Stimulated activated CD8-positive, alpha-beta memory T cell treated with anti-CD3 and anti-CD28 coated beads, Interleukin-4, amount 100 ng/mL, for 4 hours (primary cell): ENCODE measurements at places on chromosomes 1 and 21.

GRCh38 chr1:18635891-18636595 is 5.4 kb downstream of the PAX7 start:
- DNase-seq: no peak

DNA sequence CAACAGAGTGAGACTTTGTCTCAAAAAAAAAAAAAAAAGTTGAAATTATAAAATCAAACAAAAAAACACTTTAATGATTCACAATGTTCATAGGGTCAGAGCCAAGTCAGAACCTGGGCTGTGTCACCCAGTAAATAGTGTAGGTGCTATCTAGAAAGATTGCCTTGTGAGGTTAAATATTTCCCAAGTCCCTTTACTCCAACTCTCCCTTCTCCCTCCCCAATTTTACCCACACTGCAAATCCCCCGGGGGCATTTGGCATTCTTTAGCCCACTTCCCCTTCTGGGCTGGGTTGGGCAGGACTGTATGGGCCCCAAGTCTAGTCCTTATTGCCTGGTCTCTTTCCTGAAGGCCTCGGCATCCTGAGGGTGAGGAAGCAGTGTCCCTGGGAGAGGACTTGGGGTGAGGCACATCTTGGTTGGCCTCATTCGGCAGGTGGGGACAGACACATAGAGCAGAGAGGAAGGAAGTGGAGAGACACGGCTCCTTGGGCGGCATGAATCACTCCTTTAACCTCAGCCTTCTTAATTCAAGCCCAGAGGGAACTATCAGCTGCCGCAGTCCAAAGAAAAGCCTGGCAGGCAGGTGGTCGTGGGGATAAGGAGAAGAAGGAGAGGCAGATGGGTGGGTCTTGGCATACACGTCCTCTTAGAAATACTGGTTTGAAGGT is 8.2 kb downstream of the ADORA1 start:
- no peak for DNase-seq

DNA sequence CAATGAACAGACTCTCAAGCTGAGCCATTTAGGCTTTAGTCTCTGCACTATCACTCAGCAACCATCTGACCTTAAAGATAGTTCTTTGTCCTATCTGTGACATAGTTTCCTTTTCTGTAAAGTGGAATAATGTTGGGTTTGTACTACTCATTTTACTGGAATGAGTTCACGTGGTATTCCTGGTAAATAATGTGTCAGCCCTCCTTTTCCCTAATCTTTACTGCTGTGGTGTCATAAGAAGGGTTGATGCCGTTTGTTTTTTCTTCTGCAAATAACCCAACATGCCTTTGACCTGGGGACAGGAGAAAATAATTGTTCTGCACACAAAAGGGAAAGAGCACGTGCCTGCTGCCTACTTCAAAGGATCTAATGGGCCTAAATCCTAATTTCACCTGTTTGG is 297.8 kb downstream of the BRINP3 start:
- DNase-seq: no peak

DNA sequence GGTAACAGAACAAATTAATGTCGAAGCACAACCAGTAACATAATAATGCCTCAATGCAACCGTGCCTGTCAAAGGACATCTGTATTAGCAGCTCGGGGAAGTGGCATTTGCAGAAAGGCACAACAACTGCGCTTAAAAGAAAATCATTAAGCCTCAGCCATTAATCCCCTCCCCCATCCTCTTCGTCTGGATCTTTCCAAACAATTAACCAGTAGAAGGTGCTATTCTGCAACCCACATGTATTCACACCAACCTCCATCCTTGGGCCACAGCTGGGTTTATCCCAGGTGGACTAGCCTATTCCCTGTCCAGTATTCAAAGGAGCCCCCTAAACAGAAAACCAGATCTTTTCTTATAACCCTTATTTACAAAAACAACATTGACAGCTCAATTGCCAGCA is 2.6 kb downstream of the RERE start:
- no peak for DNase-seq

DNA sequence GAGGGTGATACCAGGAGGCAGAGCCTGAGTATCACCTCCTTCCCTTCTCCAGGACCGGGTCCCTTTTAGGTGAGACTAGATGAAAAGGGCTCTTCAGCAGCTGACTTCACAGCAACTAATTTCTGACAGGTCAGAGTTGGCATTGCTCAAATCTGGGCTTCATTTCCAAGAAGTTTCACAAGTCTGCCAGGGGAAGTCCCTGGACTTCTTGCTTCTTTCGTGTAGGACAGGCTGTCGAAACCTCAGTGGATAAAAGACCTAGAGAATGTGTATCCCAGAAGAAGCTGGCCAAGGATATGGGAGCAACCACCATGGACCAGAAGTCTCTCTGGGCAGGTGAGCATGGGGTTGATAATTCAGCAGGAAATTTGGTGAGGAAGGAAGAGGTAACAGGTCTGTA is at the start of gene CHI3L2:
Gene CHI3L2, plus strand, starts transcription at position 280 of the 400 bp plus-strand sequence. Its CDS starts 17 bp downstream, at position 297.
- DNase-seq: no peak

DNA sequence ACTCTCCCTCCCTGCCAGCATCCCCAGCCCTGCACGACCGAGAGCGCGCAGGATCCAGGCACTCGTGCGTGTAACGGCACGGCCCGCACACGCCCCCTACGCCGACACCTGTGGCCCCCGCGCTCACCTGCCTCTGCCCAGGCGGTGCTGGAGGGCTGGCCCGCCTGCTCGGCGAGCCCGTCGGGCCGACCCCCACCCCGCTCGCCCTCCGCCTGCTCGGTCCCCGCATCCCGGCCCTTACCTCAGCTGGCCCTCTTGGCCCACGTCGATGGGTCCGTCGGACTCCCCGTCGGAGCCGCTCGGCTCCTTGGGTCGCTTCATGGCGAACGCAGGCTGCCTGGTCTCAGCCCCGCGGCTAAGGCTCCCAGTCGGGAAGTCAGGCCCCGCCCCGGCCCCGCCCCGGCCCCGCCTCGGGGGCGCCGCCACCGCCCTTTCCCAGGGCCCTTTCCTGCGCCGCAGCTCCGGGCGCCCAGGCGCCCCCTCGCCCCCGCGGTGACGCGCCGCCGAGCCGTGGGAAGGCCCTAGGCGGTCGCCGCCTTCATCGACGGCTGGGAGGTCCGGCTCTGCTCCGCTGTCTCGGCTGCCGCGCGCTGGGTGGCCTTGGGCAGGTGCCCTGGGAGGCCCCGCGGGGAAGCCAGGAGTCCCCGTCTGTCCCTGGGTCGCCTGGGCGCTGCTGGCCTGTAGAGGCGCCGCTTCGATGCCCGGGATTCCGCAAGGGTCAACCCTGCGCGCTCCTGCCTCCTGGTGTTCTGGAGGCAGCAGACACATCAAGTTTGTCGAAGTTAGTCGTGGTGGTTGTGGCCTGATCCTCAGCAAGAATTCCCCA is at the start of gene HEYL:
Gene HEYL, minus strand, starts transcription at position 339 of the 826 bp plus-strand sequence. Its CDS starts 18 bp downstream, at position 321.
- peak; percentile 41 for DNase-seq

DNA sequence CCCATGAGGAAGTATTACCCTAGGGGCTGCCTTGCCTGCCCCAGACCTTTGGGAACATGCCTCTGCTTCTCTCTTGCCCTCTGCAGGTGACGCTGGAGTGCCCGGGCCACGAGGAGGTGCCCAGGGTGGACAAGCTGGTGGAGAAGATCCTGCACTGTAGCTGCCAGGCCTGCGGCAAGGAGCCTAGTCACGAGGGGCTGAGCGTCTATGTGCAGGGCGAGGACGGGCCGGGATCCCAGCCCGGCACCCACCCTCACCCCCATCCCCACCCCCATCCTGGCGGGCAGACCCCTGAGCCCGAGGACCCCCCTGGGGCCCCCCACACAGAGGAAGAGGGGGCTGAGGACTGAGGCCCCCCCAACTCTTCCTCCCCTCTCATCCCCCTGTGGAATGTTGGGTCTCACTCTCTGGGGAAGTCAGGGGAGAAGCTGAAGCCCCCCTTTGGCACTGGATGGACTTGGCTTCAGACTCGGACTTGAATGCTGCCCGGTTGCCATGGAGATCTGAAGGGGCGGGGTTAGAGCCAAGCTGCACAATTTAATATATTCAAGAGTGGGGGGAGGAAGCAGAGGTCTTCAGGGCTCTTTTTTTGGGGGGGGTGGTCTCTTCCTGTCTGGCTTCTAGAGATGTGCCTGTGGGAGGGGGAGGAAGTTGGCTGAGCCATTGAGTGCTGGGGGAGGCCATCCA is 7.8 kb upstream of the HTR6 start:
- no peak for DNase-seq

DNA sequence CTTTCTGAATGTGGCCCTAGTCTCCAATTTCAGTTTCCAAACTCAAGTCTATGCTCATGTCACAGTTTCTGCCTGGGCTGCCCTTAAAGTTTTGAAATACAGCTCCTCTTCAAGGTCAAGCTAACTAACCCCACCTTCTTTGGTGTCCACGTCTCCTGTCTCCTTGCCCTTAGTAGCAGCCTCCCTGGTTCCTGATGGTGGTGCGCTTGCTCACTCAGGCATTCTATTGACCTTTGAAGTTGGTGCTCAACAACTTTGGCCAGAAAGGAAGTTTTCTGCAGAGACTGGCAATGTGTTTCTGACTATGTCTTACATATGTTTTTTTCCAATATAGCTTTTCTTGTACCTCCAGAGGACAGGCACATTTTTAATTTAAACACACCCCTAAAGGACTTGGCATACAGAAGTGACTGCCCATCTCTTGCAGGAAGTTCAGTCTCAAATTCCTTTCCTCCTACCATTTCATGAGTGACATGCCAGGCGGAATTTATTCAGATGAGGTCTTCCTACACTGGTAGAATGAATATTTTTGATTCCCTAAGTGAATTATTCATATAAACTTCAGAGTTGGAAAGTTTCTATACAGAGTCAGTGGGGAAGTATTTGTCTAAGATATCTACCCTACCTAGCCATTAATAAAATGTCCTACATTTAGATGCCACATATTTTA is 364.3 kb upstream of the USP24 start:
- DNase-seq: no peak

DNA sequence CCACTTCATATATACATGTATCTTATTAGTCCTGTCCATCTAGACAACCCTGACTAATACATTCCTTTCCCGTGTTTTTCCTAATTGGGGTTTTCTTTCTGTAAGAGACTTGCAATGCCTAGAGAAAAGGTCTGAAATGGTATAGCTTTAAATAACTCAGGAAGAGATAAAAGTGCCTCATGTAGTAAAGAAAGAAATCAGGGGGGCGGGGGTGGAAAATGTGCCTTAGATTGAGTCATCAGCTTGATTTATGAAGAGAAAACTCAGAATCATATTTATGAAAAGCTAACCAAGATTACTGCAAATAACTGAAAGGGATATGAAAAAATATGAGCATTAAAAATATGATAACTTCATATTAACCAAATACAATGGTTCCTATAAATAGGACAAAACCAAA is 345.8 kb upstream of the CHRM3 start:
- DNase-seq: no peak

GRCh38 chr1:34019741-34020552 is 145.1 kb downstream of the CSMD2 start:
- no peak for DNase-seq

GRCh38 chr1:17212487-17213121 is 7.7 kb downstream of the PADI1 start:
- peak; percentile 46 for DNase-seq

DNA sequence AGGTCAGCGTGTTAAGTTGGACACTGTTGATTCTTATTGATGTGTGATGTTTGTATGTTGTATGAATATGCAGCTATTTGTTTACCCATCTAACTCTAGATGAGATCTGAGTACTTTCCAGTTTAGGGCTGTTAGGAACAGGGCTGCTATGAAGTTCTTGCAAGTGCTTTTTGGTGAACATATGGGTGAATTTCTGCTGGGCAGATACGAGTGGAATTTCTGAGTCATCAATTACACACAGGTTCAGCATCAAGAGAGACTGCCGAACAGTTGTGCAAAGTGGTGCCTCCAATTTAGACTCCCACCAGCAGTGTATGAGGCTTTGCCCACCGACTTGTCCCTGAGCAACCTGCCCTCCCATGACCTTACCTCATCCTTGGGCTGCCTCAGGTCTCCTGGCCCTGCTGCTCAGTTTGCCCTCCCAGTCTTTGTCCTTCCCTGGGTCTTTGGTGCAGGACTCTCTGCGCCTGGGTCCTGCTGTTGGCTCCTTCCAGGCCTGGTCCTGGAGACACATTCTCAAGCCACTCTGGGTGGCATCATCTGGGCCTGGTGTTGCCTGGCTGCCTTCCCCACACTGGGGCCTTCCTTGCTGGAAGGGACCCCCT is 343.6 kb downstream of the PTPRU start:
- DNase-seq: no peak

- no peak for DNase-seq
Observed at GRCh38 chr1:176471338-176472121, 8.6 kb downstream of the PAPPA2 start.

DNA sequence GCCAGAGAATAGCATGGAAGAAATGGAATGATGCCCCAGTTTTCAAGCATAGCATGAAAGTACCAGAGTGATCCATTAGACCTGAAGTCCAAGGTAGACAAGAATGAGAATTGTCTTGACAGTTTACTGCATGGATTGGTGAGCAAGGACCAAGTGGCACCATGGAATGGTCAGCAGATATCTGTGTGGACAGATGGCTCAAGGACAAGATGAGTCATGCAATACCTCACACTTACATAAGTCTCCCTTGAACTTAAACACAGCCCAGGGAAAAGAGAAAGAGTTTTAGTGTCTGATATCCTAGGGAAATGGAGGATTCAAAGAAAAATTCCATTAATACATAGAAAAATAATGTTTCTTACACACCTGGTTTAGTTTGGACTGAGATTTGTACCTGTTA is 195.2 kb downstream of the MRPL39 start:
- no peak for DNase-seq

GRCh38 chr1:93255222-93256079 is 74.9 kb downstream of the CCDC18 start:
- no peak for DNase-seq

GRCh38 chr1:116168277-116169032 is 57.3 kb downstream of the MAB21L3 start:
- DNase-seq: peak; percentile 62

DNA sequence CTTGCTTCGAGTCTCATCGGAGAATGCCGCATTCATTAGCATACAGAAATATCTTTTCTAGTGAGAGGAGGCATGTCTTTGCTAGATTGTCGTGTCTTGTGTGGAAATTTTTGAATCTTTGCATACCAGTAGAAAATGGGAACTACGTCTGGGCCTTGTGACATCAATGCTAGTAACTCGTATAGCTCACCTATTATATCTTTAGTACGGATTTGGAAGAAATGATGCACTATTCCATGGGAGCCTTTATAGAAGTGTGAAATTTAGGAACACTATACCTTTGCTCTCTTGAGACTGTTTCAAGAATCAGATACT is 835 bp downstream of the UHMK1 start:
- DNase-seq: no peak

GRCh38 chr1:1946540-1946939 is 27.5 kb upstream of the TMEM52 start:
- no peak for DNase-seq

GRCh38 chr1:162081316-162081715 is 11.8 kb downstream of the NOS1AP start:
- DNase-seq: no peak

- DNase-seq: no peak
Observed at GRCh38 chr1:198326232-198326631, 169.4 kb downstream of the NEK7 start.

- no peak for DNase-seq
Observed at GRCh38 chr21:42473498-42474042, 22.5 kb downstream of the RSPH1 start.

DNA sequence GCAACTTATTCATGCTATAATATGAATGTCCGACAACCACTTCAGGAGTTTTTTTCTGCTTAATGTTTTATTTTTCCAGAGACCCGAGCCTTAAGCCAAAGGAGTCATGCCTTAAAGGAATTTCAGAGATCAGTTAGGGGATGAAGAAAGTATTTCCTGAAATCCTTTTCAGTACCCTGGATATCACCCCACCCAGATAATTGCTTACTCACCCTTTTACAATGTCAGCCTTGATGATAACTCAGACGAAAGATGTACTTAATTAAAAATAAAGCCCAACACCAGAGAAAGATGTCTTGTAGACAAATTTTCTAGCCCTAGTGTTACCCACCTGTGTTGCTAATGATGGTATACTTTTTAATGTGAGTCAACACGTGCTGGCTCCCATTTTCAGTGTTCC is 124.1 kb downstream of the XCL2 start:
- DNase-seq: no peak
